ENCODE measurements at places on chromosomes 6 and 20.

DNA sequence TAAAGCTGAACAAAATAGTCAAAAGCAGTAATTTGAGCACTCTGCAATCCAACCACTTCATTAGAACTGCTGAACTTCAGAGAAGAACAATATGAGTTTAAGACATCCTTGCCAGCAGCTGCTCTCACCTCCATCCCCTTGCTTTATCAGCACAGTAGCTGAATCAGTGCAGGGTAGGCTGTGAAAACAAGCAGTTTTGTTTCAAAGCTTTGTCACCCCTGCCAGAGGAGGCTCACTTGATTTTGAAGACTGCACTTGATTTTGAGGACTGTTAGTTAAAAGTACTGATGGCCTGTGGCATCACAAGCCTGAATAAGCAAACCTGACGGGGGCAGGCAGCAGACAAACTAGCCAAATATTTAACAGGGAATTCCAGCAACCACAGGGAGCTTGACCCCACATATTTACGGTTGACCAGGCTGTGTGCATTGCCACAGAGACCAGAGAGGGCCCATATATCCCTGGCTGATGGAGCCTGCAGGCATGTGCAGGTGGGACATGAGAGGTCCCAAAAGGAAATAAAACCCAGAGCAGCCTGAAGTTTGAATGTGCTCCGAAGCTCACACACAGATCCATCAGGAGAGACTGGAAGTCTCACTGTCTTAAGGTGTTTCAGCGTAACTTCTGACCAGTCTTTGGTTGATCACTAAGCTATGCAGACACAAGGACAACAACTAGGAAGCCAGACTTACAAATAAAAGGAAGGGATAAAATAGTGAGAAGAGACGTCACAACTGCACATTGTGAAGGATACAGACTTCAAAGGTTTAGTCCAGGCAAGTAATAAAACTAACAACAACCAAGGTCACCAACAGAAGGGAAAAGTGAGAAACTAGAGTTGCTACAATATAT, 97.4 kb downstream of the PDSS2 start:
- no peak for DNase-seq

DNA sequence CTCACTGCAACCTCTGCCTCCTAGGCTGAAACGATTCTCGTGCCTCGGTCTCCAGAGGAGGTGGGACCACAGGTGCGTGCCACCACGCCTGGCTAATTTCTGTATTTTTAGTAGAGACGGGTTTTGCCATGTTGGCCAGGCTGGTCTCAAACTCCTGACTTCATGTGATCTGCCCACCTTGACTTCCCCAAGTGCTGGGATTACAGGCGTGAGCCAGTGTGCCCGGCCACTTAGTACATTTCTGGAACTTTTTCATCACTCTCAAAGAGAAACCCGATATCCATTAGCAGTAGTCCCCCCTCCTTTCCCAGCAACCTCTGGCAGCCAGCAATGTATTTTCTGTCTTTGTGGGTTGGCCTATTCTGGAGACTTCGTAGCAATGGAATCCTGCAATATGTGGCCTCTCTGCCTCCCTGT, 109.8 kb downstream of the JARID2 start:
- no peak for DNase-seq

GRCh38 chr20:24943196-24943595, 5.9 kb upstream of the CST7 start:
- no peak for DNase-seq

DNA sequence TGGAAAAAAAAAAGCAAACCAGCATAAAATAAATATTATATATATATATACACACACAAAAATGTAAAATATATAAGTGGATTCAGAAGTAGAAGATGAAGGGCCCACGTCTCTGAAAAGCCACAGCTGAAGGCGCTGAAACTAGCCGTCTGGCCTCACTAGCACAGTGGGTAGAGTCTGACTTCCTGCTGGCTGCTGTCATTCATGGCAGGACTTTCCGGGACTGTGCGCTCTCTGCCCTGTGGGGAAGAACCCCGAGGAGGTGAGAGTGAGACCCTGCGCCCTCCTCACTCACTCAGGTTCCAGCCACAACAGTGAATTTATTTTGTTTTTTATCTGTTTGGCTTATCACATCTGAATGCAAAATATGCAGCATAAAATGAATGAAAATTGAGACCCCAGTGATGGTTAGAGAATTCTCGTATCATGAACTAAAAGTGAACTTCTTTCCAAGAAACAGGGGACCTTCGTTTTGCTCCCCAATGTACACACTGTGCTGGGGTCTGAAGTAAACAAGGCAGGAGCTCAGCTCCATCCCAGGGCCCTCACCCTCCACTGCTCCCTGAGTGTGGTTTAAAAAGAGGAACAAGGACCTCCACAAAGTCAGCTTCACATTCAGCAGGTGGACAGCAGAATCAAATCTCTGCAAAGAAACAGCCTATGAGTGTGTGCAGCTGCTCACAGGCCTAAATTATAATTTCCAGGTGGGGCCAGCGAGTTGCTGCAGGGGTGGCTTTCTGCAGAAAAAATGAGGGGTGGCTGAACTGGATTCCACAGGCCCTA, 1.3 kb upstream of the RAMACL start:
- no peak for DNase-seq

DNA sequence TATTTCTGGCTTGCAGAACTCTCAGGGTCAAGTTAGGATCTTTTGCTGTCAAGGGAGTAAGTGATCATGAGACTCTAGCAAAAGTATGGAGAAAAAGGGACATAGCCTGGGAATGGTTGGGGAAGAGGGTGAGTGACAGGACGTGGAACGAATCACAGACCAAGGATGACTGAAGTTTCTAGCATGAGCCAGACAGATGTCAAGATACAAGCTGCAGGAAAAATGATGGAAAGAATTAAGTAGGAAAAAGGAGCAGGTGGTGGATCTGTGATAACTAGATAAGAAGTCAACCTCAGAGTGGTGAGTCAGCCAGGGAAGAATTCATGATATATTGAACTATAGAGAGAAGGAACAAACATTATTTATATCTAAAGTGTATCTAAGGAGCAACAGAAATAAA, 159.8 kb upstream of the SYNDIG1 start:
- DNase-seq = no peak

DNA sequence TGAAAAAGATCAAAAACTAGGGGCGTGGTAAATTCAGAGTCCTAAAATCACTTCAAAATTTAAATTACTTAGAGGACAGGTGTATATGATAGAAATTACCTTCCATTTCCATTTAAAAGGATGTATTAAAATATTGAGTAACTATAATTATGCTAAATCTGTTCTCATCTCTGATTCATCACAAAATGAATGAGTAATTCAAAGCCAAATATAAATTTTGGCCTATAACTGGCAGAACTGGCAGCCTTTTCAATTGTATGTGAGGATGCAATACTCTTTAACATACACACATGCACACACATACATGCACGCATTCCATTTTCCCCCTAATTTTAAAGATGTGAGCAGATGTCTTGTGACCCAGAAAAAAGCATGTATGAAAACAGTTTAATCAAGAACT, 194.6 kb downstream of the EPM2A start:
- DNase-seq = no peak

- DNase-seq = no peak
These were observed 15.5 kb downstream of the PPIL6 start for GRCh38 chr6:109424946-109425345.

GRCh38 chr20:11001764-11002540, 328.2 kb upstream of the JAG1 start:
- DNase-seq = peak; percentile 100

GRCh38 chr6:118644007-118644406, 7.4 kb downstream of the CEP85L start:
- no peak for DNase-seq

DNA sequence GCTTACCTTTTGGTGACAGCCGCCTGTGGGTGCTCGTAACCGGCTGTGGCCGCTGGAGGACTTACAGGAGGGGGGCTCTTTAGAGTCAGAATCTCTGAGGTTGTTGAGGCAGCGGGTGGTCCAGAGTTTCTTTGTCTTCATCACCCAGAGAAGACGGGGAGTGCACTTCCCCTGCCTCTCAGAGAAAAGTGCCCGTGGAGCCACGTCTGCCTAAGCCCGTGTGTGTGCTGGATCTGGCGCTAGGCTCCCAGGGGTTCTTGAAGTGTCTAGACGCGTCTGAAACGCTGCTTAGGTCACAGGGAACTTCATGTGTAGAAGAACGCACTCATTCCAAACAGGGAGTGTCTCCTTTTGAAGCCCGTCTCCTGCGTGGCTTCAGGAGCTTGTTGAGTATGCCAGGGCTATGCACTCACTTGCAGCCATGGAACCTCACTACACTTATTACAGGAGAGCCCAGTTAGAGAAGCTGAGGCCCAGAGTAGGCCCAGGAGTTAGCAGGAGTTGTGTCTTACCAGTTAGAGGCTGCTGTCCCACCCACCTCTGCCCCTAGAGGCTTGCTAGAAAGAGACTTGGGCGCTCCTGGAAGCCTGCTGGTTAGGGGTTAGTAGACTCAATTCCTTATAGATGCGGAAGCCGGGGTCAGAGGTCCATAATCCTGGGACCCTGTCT, 1.3 kb downstream of the LSM14B start:
- DNase-seq = peak; percentile 26

- peak; percentile 42 for DNase-seq
These were observed 84.8 kb downstream of the TAF4 start for GRCh38 chr20:61980647-61981583.

- no peak for DNase-seq
These were observed 5.9 kb downstream of the TMEM63B start for GRCh38 chr6:44133003-44133931.

DNA sequence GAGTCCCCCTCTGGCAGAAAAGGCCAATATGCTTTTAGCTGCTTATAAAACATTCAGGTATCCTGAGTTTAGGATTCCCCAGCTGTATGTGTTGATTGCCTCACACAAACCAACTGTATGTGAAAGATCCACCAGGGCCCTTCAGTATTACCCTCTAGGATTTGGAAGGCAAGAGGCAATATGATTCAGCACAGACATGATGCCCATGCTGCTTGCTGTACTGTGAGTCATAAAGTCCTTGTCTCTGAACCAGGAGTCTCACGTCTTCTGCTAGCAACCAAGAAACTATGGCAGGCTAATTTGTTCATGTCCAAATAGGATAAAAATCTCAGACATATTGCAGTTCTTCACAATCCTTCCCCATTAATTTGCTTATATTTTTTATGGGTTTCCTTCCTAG, 789.2 kb upstream of the SLC35B3 start:
- DNase-seq = no peak

DNA sequence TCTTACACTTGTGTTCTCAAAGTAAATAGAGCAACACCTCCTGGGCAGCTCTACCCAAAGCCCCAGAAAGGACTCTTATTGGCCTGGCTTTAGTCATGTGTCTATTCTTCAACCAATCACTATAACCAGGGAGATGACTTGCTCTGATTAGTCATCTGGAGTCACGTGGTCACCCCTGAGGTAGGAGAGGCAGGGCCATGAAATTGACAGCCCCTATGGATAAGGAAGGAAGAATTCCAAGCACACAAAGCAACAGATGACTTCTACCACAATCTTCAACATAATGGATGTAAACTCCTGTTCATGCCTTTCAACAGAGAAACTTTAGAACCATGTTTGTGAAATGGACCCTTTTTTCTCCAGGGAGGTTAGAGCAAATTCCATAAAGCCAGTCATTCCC, 24.6 kb upstream of the EYA2 start:
- no peak for DNase-seq

DNA sequence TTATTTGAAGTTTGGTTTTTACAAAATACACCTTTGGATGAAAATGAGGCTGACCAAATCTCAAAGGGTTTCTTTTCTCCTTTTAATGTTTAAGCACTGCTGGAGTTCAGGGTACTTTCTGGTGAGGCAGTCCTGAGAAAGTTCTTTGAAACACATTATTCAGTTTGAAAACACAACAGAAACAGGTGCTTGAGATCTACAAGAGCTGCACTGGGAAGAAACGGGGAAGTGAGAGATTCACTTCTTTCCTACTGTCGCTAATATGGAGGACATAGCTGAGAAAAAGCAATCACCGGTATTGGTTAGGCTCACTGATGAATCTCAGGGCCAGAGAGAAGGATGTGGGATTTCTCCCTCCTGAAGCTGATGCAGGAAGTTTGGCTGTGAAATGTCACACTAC, 22.9 kb upstream of the TMEM170B start:
- DNase-seq = no peak

DNA sequence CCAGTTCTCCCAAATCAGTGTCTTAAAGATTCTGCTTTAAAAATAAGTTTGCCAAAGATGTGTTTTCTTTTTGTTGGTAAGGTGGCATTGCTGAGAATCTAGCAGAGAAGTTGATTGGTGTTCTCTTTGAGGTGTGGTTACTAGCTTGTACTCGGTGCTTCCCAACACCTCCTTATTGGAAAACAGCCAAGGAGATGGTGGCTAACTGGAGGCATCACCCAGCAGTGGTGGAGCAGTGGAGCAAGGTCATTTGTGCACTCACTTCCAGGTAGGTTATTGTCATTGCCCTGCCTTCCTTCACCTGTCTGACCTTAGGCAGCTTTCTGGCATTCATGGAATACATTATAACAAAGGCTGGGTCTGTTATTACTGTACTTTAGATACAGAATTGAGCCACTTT, 26.7 kb downstream of the RALGAPB start:
- DNase-seq = no peak

DNA sequence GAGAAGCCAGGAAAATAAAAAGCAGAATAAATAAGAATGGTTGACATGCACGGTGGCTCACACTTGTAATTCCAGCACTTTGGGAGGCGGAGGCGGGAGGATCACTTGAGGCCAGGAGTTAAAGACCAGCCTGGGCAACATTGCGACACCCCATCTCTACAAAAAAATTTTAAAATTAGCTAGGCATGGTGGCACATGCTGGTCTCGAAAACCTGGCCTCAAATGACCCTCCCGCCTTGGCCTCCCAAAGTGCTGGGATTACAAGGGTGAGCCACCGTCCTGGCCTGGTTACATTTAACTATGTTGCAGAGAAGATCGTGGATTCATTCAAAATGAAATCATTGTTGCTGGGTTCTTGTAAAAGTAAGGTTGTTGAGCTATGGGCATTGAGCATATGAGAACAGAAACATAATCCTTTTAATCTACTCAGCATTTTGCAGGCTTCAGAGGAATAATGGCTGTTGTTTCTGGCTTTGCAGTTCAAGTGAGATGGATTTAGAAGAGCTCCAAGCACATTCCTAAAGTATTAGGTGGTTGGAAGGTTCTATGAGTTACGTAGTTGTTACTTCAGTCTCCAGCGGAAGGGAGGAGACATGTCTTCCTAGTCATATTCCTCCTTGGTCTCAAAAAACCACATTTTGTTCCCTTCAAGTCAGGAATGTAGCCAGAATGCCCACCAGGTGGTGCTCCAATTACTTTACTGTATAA, 45.6 kb upstream of the RAB23 start:
- DNase-seq = peak; percentile 59

DNA sequence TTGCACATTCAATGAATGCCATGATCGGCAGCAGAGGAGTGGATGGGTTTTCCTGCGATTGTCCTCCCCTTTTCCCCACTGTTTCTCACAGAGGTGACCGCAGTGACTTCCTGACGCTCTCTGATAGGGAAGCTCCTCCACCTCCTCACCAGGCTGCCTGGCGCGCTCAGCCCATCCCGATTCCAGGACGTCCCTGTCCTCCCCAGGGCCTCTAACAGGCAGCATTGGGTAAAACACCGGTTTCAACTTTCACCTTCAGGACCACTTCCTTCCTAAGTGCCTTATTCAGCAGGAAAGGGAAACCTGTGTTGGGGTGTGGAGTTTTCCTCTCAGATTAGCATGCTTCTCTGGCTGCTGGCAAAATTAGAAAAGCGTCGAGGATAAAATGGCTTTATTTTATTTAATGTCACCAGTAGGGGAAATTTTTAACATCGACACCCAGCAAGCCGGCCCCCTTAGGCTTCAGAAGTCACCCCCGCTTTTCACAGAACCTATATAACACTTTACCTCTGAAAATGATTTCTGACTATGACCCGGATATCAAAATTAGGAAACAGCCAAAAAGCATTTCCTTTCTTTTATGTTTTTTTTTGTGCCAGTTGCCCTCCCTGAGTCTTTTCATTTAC, 570.4 kb upstream of the GJE1 start:
- DNase-seq = peak; percentile 48

Data from kidney capillary endothelial cell (primary cell).